ENCODE measurements at places on chromosomes 6 and 20.

DNA sequence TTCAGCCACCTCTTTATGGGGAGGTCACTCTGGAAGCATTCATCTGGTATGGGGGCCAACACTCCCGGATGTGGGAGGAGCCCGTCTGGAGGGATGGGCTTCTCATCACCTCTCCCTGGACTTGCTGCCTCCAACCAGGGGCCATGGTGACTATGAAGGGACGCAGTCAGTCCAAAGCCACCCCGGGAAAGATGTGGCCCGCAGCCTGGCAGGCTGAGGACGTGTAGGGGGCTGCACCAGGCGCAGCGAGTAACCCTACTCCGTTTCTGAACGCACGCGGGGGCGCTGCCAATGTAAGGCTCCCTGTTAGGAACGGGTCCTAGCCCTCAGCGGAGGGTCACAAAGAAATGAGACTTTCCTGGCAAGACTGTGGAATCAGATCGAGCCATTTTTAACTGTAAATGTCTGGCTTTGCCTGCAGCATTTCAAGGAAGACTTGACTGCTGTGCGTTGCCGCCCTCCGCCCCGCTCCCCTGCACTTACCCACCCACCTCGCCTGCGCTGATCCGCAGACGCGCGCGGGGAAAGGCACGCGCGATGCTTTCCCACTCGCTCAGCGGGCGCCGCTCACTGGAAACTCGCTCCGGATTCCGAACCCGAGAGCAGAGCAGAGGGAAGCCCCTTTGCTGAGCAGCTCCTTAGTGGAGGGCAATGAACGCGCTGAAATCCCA is 55.1 kb downstream of the IL20RA start:
- no peak for DNase-seq

- no peak for DNase-seq
Observed at GRCh38 chr6:136171231-136171630, 78.9 kb downstream of the MTFR2 start.

DNA sequence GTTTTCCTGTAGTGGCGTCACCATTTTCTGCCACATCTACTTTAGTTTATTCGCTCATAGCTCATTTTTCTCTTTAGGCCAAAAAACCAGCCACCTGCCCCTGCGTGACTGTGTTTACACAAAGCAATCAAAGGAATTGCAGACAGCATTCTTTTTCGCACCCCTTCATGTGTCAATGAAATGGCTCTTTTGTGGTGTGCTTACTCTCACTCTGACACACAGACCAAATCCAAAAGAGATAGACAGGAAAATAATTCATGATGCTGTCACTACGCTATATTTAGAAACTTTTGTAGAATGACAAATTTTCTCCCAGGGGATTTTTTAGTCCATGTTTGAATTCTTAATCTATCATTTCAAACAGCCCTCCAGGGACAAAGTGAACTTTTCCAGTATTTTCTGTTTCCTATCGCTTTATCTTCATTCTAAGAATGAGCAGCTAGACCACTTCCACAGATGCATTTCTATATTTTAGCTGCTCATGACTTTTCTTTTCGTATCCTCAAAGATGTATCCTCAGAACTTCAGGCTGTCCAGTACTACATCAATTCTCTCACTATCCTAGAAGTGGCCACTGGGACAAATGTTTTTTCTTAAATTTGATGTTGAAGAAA is 37.9 kb upstream of the KHDRBS2 start:
- no peak for DNase-seq

- no peak for DNase-seq
Observed at GRCh38 chr6:6497976-6498375, 90.5 kb upstream of the LY86 start.

GRCh38 chr6:27839626-27840475 is 72.3 kb downstream of the OR2B2 start:
- no peak for DNase-seq

- no peak for DNase-seq
Observed at GRCh38 chr20:22977047-22977785, 57.9 kb upstream of the SSTR4 start.

GRCh38 chr6:5157621-5158138 is 72.5 kb downstream of the PPP1R3G start:
- DNase-seq, result no peak

DNA sequence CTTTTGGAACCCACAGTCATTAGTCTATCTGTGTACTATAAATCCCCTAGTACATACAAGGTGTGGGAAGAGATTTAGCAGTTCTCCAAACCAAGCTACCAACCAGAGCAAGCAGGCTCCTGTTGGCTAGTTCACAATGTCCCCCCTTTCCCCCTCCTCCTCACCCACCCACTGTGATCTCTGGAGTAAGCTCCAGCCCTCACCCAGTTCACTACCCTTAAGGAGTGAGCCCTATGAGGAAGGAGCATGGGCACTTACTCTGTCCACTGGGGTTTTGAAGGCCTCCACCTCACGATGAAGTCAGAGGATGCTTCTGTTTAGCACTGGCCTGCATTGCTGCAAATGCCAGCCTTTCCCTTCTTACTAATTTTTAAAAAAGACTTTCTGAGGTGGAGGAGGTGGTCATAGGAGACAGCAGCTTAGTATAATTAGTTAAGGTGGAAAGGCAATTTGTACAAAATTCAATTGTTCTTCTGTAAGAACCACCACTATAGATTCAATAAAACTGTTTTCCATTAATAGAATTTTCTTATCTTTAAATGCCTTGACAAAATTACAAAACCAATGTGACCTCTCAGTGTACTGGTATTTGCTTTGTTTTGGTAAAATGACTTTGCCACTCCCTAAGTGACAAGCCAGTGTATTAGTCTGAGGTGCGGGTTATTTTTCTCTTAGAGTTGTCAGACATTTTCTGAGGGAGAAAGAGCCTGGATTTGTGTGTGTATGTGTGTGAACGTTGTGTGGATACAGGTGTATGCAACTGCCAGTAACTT is 86.2 kb downstream of the TULP4 start:
- DNase-seq, result no peak

- peak; percentile 58 for DNase-seq
Observed at GRCh38 chr6:169724494-169725124, at the start of gene PHF10. TSS of gene PHF10 (minus strand) at chr6:169724500. CDS start at chr6:169723931, 569 bp downstream.

- no peak for DNase-seq
Observed at GRCh38 chr6:92710048-92710447, 709.3 kb downstream of the EPHA7 start.

DNA sequence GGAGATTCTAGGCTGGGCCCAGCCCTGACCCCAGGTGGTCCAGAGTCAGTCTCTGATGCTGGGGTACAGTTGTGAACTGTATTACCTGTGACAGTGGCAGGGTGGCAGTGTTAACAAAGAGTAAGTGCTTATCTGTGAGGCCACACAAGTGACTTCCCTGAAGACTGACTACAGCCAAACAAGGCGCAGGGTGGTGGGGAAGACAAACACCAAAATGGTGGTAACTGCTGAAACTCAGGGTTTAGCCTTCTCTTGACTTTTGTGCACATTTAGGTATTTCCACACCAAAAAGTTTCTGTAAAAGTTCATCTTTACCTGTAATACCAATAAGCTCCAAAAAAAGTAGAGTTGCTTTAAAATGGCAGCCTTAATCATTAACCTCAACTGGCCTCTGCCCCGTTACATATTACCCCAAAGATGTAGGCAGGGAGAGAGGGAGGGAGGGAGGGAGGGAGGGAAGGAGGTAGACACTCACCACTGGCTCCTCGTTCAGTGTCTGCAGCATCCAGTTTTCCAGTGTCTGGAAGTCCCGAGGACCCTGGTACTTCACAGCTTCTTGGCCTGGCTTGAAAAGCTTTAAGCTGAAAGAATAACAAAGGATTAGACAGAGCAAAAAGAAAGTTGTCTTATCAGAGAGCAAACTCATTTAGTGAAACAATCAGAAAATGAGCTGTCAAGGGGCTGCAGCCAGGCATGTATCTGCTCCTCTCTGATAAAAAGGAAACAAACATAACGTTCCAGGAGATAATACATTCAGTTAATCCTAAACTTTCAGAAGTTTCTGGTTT is 11.3 kb downstream of the TXNDC5 start:
- DNase-seq, result no peak

DNA sequence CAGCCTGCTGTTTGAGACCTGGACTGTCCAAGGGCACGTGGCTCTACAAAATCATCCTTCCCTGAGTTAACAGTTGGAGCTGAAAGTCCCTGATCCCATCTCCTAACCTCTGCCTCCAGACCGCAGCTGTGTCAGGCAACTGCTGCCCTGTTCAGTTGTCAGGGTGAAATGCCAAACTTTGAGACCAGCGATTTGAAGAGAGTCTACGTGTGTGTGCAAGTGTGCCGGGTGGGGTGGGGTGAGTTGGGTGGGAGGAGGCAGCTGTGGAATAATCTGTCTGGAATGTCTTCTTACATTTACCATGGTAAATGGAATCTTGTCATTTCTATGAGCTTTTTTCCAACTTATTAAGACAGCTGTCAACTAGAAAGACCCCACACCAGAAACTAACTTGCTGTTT is 81.0 kb upstream of the FAM8A1 start:
- DNase-seq, result no peak

DNA sequence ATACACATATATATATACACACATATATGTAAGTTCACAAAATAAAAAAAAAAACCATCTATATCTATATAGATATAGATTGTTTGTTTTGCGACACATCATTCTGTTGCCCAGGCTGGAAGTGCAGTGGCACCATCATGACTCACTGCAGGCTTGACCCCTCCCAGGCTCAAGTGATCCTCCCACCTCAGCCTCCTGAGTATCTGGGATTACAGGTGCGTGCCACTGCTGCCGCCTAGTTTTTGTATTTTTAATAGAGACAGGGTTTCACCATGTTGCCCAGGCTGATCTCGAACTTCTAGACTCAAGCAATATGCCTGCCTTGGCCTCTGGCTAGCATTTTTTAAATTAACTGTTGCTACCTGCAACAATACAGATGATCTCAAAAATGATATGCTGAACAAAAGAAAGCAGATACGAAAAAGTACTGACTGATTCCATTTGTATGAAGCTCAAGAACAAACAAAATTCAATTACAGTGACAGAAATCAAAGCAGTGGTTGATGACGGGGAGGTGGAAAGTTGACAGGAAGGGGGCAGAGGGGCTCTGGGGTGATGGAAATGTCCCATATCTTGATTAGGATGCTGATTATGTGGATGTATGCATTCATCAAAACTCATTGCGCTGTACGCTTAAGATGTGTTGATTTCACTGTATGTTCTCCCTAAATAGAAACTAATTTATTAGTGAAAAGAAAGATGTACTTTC is 49.6 kb downstream of the ATXN1 start:
- no peak for DNase-seq

GRCh38 chr20:48285656-48286055 is 500.4 kb upstream of the SULF2 start:
- no peak for DNase-seq

DNA sequence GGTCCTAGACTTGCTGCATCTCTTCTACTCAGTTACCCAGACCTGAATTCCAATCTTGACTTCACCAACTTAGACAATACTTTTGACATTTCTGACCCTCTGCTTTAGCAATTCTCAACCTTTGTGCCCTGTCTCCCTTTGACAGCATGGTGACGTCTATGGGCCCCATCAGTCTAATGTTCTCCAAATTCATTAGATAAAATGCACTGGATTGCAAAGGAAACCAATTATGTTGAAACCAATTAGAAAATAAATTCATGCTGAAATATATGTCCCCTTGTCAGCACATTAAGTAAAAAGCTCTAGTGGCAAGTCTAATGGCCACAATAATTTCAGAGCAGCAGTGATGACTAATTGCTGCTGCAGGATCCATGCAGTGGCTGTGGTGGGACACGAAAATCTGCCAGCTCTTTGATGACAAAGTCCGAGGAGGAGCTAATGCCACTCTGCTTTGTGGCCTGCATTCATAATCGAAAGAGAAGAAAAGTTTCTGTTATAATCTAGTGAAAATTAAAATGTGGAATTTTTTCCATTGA is 64.0 kb downstream of the BFSP1 start:
- DNase-seq, result no peak

DNA sequence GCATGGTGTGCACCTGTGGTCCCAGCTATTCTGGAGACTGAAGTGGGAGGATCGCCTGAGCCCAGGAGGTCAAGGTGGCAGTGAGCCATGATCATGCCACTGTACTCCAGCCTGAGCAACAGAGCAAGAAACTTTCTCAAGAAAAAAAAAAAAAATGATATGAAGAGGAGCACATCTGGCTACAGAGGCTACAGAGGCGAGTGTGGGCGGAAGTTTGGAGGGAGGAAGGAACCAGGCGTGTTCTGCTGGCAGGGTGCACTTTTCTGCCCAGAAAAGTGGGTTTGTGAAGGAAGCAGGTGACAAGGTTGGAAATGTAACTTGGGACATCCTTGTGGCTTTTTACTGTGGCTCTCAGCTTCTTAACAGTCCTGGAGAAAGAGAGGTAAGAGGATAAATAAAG is 96.7 kb downstream of the SNX5 start:
- DNase-seq, result no peak

- DNase-seq, result no peak
Observed at GRCh38 chr6:137879885-137880745, 13.1 kb downstream of the TNFAIP3 start.

DNA sequence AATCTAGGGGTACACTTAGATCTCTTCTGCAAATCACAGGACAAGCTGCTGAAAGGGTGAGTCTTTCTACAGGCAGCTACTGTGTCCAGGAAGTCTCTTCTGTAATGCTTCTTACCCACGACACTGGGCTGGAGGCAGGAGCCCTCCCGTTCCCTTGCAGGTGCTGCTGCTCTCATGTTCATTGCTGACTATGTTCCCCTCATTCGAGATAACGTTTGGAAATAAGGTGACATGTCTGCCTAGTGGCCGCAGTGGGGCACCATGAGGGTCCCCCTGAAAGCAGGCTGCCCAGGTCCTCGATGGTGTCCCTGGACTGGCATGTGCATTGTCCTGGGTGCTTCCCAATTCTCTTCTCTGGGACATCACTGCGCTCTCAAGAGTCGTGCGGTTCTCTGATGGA is 74.7 kb downstream of the SYNJ2 start:
- DNase-seq, result no peak

DNA sequence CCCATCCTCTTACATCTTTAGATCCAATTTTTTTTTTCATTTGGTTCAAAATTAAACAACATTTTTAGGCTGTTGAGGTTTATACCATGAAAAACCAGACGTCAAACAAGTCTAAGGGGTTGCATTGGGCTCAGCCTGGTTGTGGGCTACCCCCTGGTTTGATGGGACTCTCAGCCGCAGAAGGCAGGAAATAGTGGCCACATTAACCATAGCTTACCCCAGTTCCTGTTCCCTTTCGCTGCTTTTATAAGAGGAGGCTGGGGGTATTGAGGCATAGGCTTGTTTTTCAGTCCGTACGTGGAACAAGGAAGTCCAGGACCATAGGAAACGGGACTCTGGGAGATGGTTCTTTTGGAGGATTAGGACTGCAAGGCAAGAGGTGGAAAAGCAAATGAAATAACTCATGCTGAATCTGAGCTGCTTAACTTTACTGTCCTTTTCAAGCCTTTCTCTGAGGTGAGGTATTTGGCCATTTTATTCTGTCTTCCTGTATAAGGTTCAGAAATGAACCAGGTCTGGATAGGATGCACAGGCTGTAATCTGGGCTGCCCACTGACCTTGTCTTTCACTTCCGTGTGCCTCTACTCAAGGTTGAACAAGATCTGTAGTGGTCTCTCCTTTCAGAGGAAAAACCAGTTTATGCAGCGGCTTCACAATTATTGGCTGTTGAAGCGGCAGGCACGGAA is 7.7 kb downstream of the BRPF3 start:
- DNase-seq, result peak; percentile 27

GRCh38 chr6:108736832-108737231 is 111.4 kb upstream of the ARMC2 start:
- no peak for DNase-seq
